ENCODE measurements at places on chromosomes 16 and 17. TPM values are rescaled to one million over a fixed set of nuclear protein-coding genes. Genes with fewer than 3 reads are reported as not detected.

TRIM16 gene
- total RNA-seq: 235 TPM

SLC47A1 gene
- 20.2 TPM for total RNA-seq

ABI3 gene
- total RNA-seq: not detected

OTOA gene
- total RNA-seq: 0.10 TPM

BCL6B gene
- not detected for total RNA-seq

VTN gene
- total RNA-seq: 21.1 TPM

KRT31 gene
- not detected for total RNA-seq

TBX21 gene
- total RNA-seq: 0.13 TPM

MYO15B gene
- total RNA-seq: 52.7 TPM

TPSG1 gene
- total RNA-seq: not detected

SLC12A3 gene
- not detected for total RNA-seq

SLC35G6 gene
- total RNA-seq: not detected

IL21R gene
- 0.03 TPM for total RNA-seq

SDR42E2 gene
- not detected for total RNA-seq

NPIPB6 gene
- total RNA-seq: 2.3 TPM

ENO3 gene
- total RNA-seq: 46.0 TPM

CD300LD gene
- not detected for total RNA-seq

ZNF785 gene
- not detected for total RNA-seq

SLC38A8 gene
- total RNA-seq: not detected

PTGES3L gene
- 1.0 TPM for total RNA-seq

All from A549 treated with Hydrocortisone at 1 μM for 4 hours (cell line).